Stimulated activated CD8-positive, alpha-beta memory T cell treated with anti-CD3 and anti-CD28 coated beads, Interleukin-4, amount 100 ng/mL, for 4 hours (primary cell): ENCODE measurements at places on chromosomes 3 and 15.

GRCh38 chr3:79003994-79004393, 763.8 kb downstream of the ROBO1 start:
- no peak for DNase-seq

DNA sequence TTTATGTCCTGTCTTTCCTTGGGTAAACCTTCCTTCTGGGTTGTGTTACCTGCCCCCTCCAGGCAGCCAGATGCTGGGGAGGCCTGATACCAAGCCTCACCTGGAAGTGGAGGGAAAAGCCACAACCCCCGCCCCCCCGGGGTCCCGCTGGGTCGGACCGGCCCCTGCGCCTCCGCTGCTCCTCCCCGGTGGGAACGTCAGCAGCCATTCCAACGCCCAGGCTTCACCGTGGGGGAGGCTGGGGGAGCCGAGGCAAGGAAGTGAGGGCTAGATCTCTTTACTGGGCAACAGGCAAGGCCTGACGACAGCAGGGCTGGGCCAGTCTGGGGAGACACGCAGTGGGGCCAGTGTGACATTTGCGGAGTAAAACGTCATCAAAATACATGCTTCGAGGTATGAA, 53.0 kb upstream of the SNRPA1 start:
- DNase-seq, result no peak

DNA sequence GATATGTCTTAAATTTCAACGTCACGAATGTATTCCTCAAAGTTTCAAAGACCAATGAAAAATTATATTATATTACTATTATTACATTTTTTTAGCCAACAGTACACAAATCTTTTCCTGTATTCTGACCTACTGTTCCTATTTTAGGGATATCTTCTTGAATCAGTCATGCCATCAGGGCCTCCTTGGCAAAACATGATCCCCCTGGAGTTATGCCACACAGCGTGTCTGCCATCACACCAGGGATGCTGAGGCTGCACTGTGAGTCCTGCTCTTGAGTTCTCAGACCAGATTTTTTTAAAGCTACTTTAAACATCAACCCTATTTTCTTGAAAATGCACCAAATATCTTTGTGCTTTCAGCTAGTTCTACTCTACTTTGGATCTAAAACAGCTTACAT, 425.9 kb upstream of the ZNF385D start:
- no peak for DNase-seq

DNA sequence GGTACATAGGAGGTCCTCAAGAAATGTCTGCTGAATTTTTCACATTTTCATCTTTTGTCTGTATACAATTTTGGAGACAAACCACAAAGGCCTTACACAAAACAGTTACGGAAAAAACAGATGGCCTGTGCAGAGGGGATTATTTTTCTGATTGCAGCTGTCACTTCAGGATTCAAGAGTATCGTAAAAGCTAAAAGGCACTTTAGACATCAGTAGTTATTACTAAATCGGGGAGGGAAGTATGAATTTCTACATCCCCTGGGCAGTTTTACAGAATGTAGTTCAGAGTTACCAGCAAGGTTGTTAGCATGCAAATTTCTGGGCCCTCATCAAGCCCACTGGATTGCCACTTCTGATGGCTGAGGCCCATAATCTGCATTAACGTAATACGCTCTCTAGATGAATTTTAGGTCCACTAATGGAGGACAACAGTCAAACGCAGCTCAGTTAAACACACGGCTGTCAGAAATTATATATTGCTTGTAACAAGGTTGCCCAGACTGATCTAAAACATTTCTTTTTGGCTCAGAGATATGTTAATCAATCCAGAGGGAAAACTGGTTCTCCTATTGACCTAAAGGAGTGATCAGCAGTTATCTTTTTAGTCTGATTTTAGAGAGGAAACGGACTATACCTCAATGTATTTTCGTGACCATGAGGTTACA, 1.1 kb downstream of the RIOX2 start:
- no peak for DNase-seq

DNA sequence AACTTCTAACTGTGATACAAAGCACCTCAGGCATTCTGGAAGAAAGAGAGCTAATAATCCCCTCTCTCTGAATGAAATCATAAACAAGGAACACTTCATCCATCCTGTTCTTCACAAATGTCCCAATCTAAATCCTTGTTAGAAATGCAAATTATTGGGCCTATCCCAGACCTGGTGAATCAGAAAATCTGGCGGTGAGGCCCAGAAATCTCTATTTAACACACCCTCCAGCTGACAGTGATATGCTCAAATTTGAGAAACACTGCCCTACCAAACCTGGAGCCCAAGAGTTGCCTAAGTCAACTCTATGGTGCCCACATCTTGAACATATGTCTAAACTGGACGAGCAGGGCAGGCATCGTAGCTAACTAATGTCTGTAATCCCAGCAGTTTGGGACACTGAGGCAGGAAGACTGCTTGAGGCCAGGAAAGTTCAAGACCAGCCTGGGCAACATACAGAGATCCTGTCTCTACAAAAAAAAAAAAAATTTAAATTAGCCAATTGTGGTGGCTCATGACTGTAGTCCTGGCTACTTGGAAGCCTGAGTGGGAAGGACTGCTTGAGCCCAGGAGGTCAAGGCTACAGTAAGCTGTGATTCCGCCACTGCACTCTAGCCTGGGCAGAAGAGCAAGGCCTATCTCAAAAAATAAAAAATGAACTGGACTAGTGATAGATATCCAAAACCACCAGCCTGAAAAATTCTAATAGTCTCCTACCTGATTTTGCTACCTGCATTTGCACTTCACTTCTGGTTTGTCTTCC, 23.1 kb downstream of the SCAP start:
- no peak for DNase-seq

- DNase-seq, result no peak
Measured at GRCh38 chr3:80017369-80017768, 249.6 kb upstream of the ROBO1 start.
